Activated naive CD4-positive, alpha-beta T cell treated with anti-CD3 and anti-CD28 coated beads, Interleukin-2, amount 50 U/mL, for 72 hours (primary cell): ENCODE measurements at places on chromosomes 11 and 22. TPM values are rescaled to one million over a fixed set of nuclear protein-coding genes. Genes with fewer than 3 reads are reported as not detected.
A peak's percentile ranks its signal among the peaks of the same experiment; 100 is the strongest.

GGT5 gene
- total RNA-seq: 0.14 TPM

CBX7 gene
- total RNA-seq: 43.8 TPM

PLAAT4 gene
- 34.1 TPM for total RNA-seq

C1QTNF6 gene
- 14.5 TPM for total RNA-seq

DNA sequence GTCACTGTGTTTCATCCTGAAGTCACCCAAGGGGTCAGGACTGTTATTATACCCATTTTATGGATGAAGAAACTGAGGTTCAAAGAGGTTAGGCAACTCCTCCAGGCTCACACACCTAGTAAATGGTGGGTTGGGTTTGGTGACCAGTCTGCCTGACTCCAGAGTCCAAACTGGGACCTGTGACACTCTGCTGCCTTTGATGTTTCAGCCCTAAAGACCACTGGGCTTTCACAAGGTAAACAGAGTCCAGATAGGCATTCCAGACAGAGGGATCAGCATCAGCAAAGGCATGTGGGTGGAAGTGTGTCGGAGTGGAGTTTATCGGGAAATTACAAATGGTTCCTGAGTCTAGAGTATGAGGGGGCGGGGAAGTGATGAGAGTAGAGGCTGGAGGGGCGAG is 38.5 kb downstream of the MICAL2 start:
- no peak for DNase-seq

- DNase-seq: no peak
Measured at GRCh38 chr11:3129591-3130268, 35.4 kb downstream of the OSBPL5 start.

DNA sequence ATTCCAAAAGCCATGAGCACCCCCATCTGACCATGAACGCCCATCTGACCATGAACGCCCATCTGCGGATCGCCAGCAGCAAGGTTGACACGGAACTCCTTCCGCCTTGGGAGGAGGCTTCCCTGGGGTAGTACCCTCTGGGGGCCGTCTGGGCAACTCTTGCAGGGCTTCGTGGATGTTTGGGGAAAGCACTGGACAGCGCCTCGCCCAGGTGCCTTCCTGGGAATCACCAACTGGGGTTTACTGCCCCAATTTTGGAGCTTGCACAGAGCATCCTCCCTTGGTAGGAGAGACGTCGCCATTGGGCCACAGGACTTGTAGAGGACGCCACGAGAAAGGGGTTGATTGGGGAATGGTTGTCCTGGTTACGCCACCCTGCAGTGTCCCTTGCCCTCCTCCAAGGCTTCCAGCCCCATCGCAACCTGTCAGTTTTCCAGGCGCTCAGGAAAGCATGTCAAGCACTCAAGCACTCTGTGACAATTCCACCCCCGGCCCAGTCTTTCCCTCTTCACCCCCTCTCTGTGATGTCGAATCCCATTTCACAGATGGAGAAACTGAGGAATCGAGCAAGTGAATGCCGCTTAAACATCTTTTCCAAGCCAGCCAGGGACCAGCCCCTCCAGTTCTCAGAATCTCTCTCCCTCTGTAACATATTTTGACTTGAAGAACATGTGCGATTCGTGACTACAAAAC is 914 bp upstream of the PRDM11 start:
- DNase-seq: peak; percentile 52
